Activated T-helper 1 cell treated with anti-CD3 and anti-CD28 coated beads, Interleukin-2, amount 50 U/mL, for 16 hours (primary cell): ENCODE measurements at places on chromosomes 5 and 9.
A peak's percentile ranks its signal among the peaks of the same experiment; 100 is the strongest.

DNA sequence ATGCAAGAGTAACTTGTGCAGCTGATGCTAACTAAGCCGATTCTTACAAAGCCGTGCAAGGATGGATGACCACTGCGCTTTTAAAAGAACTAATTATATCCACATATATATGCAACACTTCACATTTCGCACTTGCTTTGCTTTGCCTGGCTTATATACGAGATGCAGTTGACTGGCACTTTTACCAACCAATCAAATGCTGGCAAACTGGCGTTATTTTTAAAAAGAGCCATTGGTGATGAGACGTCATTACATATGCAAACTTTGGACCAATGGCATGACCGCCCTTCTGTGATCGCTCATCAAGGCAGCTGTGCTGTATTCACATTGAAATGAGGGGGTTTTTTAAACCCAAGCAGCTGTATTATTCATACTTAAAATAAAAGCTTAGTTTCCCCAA is 1147.7 kb upstream of the WWC1 start:
- DNase-seq: no peak

DNA sequence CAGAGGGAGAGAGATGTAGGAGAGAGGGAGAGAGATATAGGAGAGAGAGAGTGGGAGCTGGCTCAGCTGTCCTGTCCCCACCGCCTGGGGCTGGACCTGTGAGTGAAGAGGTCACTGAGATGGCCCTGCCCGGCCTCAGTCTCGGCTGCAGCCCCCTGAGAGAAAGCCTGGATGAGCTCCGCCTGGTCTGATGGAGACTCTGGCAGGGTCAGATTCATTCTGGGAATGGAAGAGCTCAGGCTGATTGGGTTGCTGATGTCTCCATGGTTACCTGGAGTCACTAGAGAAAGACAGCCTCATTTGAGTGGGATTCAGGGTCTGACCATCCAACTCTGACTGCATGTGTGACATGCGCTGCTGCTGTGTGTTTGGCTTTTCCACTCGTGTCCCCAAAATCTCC is 27.1 kb upstream of the SEMA4D start:
- no peak for DNase-seq

- DNase-seq: no peak
Observed at GRCh38 chr9:128393970-128394369, 22.8 kb downstream of the URM1 start.

DNA sequence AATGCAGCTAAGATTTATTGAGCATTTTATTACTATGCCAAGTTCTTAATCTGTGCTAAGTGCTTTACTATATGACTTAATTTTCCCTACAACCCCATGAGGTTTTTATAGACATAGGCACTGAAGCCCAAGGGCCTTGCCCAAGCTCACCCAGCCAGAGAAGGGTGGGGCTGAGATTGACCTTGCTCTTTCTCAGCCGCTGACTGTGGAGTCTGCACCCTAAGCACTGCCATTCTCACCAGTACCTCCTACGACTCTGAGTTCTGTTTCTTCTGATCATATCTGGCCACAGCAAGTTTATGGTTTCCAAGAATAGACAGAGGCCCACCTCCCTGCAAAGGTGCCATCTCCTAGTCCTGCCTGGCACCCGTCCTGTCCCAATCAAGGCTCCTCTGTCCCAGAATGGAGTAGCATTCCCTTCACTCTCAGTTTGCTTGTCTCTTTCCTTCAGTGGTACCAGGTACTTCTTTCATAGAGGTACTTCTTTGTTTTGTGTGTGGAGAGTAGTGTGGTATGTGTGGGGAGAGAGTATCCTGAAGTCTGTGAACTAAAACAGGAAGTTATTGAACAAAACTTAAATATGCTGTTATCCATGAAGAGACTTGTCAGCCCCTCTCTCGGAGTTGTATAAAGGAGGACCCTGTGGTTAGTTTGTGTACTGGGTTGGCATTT is 42.6 kb downstream of the CSF1R start:
- DNase-seq: no peak

DNA sequence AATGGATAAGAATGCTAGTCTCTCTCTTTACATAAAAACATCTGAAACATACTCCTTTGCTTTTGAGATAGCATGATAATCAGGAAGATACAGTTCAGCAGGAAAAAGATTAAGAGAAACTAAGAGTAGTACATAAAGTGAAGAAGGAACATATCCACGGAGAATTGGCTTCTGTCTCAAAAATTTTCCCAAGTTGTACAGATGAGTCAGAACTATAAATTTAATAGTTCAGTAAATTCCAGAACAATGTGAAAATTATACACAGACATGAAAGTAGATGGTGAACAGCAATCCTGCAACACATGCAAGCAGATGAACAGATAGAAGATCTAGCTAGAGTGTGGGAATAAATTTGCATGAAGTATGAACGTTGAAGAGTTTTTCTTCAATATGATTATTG is 691.4 kb upstream of the RIOK2 start:
- no peak for DNase-seq

DNA sequence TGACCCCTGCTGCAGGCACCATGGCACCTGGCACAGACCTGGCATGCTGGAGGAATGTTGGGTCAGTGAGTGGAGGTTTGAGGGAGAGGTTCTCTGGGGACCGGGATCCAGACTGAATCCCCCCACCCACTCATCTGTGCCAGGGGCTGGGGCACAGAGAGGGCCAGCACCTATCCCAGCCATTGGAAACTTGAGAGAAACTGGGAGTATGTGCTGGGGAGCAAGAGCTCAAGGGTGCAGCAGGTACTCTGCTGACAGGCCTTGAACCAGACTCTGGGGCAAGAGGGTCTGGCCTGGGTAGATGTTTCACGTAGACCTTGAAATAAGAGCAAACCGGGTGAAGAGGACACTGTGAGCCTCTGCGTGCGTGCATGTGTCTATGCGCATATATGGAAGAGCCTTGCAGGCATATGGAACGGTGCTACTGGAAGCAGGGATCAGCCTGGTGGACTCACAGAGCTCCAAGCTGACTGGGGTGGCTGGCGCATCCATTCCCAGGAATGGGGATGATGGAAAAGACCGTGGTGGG is 8.8 kb downstream of the FGF18 start:
- no peak for DNase-seq

DNA sequence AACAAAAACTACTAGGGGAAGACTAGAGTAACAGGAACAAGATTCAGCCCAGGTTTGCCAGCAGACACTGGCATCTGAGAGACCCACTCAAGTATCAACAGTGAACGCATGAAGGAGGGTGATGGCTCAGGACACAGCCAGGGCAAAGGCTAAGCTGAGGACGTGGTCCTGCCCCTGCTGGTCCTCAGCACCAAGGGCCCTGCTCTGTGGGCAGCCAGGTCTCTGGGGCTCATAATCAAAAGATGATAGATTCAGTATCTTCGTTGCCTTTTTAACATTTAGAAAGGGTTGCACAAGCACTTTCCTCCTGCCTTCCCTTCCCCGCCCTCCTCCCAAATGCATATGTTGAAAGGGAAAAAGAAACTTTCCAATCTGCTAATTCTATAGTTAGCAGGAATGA is 31.5 kb downstream of the MACROH2A1 start:
- DNase-seq: no peak

GRCh38 chr5:176155922-176156359 is 82.3 kb upstream of the SIMC1 start:
- DNase-seq: no peak

DNA sequence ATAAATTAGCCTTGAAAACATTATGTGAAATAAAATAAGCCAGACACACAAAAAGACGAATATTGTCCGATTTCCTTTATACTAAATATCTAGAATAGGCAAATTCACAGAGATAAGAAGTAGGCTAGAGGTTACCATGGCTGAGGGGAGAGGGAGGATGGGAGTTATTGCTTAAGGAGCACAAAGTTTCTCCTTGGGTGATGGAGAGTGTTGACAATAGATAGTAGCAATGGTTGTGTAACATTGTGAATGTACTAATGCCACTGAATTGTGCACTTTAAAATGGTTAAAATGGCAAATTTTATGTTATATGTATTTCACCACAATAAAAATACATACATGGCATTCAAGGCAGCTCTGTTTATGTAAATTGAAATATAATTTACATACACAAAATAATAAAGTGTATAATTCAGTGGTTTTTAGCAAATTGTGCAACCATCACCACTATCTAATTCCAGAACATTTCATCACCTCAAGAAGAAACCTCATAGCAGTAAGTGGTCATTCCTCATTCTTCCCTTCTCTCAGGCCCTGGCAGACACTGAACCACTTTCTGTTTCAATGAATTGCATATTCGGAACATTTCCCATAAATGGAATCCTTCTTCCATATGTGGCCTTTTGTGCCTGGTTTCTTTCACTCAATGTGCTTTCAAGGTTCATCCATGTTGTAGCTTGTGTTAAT is 59.2 kb downstream of the NDST1 start:
- no peak for DNase-seq

GRCh38 chr5:89850513-89850865 is 559.1 kb downstream of the CETN3 start:
- DNase-seq: no peak

- no peak for DNase-seq
Observed at GRCh38 chr5:43038496-43038989, 1.6 kb downstream of the ANXA2R start.

- DNase-seq: no peak
Observed at GRCh38 chr9:86253577-86253976, 5.9 kb downstream of the C9orf153 start.

DNA sequence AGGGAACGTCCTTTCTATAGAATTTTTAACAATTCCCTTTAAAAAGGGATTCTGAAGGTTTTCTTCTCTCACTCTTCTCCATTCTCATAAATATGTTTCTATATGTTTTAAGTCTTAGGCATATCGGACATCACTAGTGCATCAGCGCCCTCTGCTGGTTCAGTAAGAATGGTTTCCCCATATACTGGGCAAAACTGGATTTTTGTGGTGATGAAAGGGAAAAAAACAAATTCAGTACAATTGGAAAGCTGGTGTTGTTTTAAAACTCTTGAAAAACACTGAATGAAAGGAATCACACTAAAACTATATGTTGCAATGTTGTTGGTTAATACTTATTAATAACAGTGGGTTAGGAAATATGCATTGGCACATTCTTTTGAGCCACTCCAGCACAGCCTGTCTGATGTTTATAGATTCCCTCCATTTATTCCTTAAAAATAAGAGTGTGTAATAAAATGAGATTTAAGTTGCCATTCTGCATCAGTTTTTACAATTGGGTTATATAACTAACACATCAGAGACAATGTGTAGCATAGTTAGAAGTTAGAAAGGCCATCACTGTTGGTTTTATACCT is 15.8 kb downstream of the CWC27 start:
- peak; percentile 24 for DNase-seq

- no peak for DNase-seq
Observed at GRCh38 chr9:27425827-27426510, 98.1 kb upstream of the IFNK start.

DNA sequence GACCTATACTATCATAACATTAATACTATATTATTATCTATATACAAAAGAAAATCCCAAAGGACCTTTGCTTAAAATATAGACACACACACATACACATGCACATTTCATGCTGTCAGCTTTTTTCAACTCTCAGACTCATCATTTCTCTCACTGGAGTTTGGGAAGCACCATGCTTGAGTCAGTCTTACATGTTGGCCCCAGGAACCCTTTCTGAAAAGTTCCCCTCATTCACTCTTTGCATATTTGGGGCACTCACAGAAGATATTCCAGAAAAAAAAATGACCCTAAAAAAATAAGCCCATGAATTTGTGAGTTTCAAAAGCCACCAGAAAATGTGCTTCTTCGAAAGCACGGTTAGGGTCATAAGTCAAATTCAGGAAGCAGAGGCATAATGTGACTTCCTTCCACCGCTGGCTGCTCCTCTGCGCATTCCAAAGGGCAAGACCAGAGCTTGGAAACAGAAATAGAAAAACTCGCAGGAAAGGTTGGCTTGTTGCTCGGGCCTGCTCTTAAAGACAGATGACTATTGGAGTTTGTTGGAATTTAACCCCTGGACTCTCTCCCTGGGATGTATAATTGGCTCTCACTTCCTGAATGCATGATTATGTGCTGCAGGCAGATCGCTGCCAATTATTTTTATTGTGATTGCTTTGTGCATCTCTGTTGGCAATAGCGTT is 129.7 kb upstream of the IQGAP2 start:
- DNase-seq: no peak

- DNase-seq: no peak
Observed at GRCh38 chr5:40441733-40442132, 238.0 kb upstream of the PTGER4 start.

- no peak for DNase-seq
Observed at GRCh38 chr5:147327421-147327820, 92.6 kb downstream of the STK32A start.
